ENCODE measurements at places on chromosomes 3 and 15.

DNA sequence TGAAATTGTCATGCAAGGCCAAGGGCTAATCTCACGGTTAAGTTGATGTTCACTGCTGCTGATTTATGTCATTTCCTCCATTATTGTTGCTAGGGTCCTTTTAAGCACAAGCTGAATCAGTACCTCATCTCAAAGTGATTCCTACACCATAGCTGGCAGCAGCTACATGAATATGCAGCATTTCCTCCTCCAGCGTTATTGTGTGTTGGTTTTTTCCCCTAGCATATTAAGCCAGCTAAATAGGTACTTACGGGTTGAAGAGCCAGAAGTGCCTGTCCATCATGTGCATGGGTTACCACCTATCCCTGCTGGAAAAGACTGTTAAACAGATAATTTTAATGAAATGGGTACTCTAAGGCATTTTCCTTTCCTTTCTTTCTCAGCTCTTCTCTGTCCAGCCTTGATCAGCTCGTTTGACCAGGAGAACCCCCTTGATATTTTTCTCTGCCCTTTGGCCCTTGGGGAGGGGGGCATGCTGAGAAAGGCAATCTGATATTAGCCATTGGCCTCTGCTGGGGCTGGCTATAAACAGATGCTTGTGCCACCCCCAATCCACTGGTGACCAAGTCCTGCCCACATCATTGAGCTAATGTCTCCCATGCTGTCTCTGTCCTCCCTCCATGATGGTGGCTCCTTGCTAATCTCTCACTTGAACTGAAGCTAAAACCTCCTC is 115.6 kb upstream of the PLXNA1 start:
- DNase-seq: no peak

DNA sequence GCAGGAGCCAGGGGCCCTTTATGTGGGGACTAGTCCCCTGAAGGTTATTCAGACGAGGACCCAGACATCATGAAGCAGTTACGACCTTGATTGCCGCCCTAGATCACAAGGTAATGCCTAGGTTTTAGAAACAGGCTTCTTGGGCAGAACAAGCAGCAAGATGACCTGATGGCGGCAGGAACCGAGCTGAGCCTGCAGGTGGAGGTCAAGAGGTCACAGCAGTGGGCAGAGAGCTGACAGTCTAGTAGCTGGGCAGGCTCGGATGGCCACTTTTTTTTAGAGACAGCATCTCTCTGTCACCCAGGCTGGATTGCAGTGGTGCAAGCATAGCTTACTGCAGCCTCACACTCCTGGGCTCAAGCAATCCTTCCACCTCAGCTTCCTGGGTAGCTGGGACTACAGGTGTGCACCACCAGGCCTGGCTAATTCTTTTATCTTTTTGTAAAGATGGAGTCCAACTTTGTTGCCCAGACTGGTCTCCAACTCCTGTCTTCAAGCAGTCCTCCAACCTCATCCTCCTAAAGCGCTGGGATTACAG is 83.5 kb upstream of the ABHD17C start:
- DNase-seq: no peak

DNA sequence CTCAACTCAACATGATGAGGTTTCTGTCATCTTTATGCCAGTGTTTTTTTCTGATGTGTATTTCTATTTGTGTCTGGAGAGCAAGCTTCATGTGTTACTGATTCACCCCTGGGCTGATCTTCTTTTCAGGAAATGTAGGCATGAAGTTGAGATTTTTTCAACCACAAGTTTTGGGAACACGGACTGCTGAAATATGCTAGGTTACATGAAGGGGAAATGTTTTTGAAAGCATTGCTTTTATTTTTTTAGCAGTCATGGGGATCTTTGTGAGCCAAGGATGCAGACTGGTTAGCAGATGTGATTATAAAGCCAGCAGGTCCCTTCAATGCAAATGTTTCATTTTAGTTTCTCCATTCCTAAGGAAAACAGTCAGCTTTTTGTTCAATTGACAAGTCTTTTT is 219.3 kb upstream of the COL8A1 start:
- no peak for DNase-seq

DNA sequence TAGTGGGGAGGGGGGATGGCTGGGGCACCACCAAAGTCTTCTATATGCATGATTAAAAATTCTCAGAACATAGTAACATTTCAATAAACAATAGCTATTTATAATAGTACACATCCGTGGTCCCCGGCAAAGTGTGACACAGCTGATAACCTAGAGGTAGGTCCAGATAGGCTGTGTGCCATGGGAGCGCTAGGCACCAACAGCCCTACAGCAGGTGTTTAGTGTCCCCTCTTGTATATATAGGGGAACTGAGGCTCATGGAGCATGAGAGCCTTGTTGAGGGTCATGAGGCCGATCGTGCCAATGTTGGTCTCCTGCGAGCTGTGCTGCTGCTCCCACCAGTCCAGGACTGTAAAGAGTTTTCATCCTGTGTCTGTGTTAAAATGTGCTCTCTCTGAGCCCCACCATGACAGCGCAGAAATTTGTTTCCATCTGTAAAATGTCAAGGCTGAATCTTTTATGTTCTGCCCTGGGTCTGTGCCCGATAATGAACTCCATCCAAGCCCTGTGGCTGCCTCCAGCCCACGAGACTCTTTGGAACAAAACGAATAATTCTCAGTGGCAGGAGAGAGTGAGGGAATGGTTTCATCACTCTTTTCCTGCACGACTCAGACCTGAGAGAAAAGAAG is 14.5 kb downstream of the TMEM158 start:
- DNase-seq: no peak

DNA sequence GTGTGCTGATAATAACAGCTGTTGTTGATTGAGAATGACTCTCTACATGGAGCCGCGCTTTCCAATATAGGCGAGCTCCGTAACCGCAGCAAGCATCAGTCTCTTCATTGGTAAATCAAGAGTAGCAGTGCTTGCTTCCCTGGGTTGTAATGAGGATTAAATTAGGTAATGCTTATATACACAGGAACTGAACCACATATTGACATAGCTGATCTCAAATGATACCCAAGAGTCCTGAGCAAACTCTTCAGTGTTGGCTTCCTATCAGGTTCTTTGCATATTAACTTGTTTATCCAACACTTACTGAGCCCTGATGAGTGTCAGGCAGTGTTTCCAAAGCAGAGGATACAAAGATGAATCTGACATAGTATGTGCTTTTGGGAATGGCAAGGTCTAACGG is 46.4 kb upstream of the SLCO3A1 start:
- DNase-seq: no peak

DNA sequence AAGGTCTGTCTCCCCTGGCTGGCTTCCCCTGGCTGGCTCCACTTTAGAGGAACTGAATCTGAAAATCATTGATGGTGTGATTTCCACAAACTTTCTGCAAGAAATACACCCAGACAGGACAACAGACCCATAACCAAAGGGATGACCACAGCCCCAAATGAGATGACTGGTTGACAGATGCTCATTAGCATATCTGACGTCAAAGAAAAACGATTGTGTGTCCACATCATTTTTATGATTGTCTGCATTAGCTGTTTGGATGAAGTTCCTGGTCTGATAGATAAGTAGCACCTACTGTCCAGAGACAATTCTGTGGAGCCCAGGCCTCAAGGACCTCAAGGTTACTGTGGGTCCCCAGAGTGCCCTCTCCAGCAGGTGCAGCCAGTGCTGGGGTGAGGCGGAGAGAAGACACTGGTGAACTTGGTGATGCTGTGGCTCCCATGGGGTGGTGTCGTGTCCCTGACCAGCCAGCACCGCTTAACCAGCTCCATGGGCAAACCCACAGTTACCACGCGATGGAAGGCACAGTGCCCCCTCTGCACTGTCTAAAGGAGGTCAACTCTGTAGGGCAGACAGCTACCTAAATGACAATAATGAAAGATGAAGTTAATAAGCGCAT is 127.4 kb downstream of the NSMCE3 start:
- no peak for DNase-seq

- no peak for DNase-seq
Measured at GRCh38 chr3:46881596-46882376, 4.3 kb downstream of the PTH1R start.

DNA sequence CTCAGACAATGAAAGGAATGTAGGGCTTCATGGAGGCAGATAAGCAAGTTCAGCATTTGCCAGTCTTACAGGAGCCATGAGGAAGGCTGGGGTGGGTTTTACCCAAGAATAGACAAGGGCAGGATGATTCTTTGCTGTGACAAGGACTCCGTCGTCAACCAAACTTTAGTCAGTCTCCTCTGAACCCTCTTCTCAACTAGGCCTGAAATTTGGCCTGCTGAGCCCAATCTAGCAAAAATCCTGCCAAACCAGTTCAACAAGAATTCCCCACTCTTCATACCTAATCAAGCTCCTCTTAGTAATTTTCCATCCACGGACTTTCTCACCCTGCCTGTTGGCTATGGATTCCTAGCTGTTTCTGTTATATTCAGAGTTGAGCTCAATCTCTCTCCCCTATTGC is 280.5 kb downstream of the TBL1XR1 start:
- no peak for DNase-seq

- DNase-seq: no peak
Measured at GRCh38 chr15:87167055-87167454, 1087.4 kb downstream of the AGBL1 start.

DNA sequence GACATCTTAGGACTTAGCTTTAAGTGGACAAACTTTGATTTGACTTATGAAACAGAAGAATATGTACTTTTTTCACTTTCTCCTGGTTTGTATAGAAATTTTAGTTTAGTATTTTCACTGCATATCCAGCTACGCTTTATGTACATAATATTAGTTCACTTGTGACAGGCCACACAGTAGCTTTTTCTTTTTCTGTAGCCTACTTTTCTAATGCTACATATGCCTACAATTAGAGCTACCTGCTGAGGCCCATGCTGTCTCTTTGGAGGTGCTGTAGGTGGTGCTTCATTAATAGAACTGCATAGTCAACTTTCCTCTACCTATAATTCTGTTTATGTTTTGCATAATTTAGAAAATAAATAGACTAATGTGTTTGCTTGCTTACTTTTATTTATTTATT is 191.6 kb downstream of the NLGN1 start:
- no peak for DNase-seq

GRCh38 chr15:92059036-92059970 is 205.8 kb downstream of the SLCO3A1 start:
- DNase-seq: no peak

DNA sequence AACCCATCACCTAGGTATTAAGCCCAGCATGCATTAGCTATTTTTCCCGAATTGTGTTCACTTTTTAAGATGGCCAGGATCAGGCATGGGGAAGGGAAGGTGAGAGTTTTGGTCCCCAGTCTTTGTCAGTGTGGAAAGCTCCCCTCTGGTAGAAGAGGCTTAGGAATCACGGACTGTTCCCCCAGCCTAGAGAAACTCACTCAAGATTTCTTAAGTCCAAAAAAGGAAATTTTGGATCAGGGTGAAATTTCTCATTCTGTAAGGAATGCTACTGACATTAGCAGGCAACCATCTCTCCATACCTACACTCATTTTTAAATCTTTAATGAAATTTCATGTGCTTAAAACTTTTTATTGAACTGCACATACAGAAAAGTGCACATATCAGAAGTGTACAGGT is 70.3 kb upstream of the GALNT15 start:
- DNase-seq: no peak

GRCh38 chr3:160648701-160649100 is 28.3 kb upstream of the ARL14 start:
- no peak for DNase-seq

DNA sequence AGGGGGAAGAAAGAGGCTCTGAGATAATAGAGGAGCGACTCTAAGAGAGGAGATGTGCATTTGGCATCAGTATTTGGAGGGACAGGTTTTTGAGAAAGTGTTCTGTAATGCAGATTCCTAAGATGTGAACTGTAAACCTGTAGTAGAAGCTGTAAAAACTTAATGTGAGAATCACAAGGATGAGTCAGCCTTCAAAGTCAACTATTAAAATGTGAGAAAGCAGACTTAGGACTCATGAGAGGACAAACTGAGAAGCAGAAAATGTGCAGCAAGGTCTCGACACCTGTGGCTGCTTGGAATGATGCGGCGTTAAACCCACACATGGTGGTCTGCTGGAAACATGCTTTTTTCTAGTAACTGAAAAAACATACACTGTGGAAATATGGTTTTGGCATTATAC is 36.0 kb downstream of the USP13 start:
- DNase-seq: peak; percentile 25

DNA sequence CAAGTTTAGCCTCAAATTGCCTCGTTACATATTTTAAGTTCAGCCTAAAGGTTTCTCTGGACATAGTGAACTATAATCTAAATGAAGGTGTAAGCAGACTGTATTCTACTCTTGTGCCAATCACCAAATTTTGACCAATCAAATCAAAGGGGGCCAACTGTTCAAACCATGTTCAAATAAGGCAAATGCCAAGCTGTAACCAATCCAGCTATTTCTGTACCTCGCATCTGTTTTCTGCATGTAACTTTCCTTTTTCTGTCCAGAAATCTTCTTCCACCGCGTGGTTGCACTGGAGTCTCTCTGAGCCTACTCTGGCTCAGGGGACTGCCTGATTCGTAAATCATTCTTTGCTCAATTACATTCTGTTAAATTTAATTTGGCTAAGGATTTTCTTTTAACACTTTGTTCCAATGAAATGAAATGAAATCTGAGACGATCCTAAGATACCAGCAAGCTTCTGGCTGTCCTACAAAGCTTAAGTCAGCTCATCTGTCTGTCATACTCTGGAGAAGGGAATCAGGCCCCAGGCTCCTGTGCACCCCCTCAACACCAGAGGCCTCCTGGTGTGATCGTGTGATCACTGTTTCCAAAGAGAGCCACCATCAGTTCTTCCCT is 53.2 kb upstream of the ZNF148 start:
- no peak for DNase-seq

DNA sequence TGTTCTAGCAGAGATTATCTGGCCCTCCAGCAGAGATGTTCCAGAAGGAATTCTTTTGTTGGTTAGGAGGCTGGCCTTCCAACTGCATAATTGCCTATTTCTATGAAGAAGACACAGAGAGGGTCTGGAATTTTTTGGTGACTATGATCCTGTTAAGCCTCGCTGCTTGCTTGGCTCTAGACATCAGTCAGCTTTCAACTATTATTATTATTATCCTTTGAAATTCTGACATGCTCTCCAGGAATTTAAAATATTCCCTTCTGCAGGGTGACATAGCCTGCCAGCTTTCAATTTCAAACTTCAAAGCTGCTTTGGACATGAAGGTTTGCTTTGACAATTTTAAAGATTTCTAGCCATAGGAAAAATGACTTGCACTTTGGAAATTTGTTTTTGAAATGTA is 26.3 kb upstream of the ZNF148 start:
- no peak for DNase-seq

DNA sequence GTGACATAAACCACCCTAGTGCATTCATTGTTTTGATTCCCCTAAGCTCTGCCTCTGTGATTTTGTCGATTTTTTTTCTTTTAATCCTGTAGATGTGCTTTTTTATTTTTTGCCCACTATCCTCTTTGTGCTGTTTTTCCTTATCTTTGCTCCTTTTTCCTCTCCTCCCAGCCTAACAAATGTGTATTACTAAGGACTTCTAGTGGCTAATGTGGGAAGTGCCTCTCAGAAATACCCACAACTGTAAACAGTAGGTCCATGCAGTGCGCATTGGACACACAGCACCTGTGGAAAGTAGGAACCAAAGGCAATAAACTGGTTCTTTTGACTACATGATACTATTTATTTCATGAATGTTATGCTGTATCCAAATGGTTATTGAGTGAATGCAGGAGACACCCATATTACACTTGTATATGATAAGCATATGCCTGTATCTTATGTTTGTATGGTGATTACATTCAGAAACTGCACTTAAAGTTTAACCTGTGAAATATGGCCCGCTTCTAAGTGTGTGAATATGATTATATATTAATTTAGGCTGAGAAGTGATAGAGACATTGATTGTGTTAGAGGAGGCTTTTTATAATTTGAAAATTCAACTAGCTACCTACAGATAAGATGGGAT is 147.8 kb downstream of the PLCL2 start:
- DNase-seq: peak; percentile 14
